DMS53 (cell line): ENCODE measurements at places on chromosomes 12 and 14.

GRCh38 chr14:55599250-55599879 lies 19.4 kb downstream of the KTN1 start:
- DNase-seq, result peak; percentile 93

DNA sequence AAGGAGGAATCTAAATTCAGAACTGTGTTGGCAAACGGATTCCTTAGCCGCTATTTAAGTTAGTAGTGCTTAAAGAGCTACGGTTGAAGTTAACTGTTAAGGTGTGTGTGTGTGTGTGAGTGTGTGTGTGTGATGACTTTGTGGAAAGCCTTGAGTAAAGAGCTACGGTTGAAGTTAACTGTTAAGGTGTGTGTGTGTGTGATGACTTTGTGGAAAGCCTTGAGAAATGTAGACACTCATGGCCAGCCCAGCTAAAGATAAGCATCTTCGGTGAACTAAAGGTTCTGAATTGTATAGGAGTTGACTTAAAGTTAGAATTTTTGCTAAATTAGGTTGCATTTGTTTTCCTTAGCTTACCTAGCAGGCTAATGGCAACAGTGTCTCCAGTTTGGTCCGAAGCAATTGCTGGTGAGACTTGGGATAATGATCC lies 1.4 kb downstream of the KTN1 start:
- no peak for DNase-seq

DNA sequence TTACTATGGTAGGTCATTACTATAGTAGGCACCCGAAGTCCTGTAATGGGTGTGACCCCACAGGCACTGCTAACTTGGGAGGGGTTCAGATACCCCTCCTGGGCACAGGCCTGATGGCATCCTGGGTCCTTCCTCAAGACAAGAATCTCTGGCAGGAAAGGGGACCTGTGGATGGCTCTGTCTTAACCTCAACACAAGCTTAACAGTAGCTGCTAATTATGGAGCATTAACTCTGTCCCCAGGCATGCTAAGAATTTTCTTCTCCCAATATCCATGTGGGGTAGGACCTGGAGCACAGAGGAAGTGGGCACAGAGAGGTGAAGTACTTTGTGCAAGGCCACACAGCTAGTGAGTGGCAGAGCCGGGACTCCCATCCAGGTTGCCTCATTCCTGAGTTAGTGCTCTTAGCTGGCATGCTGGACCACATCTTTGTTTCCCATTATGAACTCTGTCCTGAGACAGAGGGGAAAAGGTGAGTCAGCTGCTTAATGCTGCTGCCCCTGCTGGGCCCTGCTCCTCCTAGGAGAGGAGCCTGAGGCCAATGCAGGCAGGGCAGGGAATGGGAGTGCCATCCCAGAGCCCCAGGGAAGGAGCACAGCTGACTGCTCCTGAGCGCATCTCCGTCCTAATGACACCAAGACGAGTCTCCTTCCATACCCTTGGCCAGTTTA lies 32.1 kb downstream of the GALNT16 start:
- no peak for DNase-seq

- no peak for DNase-seq
Observed at GRCh38 chr12:15646581-15646980, 142.6 kb downstream of the EPS8 start.

- DNase-seq, result no peak
Observed at GRCh38 chr14:32622742-32623141, 293.6 kb downstream of the AKAP6 start.

DNA sequence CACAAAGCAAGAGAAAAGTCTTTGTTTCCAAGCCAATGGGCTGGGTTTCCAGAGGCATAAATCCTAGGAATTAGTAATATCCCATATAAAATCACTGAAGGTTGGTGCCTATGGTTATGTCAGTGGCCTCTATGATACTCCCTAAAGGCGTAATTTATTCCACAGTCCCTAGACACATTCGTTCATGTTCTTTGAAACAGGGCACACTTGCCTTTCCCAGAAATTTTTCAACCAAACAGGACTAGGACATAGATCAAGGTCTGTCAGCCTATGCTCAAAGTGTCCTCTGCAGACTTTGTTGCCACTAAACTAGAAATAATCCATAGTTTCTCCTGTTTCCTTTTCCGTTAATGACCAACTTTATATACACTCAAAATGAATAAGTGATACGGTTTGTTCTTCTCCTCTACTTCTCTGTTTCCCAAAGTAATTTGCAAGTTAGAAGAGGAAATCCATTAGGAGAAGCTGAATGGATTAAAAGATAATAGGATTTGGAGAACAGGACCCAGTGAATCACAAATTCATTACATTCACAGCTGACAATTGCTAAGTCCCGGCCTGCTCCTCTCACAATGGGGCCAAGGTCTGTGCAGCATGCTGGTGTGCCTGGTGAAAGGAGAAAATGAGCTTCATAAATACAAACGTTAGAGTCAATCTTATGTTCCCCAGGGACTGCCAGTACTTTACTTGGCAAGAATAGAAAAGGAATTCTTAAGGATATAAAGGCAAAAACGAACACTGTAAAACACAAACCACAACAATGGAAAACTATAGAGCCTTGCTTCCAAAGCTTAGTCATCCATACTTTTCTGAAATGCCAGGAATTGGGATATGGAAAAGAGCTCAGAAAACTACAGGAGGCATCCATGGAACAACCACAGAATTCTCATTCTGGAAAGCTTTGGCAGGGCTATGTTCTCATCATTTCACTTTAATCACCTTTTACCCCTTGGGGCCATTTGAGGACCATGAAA lies 966.2 kb downstream of the NRXN3 start:
- DNase-seq, result no peak

- no peak for DNase-seq
Observed at GRCh38 chr14:33812601-33813000, 138.3 kb downstream of the EGLN3 start.

DNA sequence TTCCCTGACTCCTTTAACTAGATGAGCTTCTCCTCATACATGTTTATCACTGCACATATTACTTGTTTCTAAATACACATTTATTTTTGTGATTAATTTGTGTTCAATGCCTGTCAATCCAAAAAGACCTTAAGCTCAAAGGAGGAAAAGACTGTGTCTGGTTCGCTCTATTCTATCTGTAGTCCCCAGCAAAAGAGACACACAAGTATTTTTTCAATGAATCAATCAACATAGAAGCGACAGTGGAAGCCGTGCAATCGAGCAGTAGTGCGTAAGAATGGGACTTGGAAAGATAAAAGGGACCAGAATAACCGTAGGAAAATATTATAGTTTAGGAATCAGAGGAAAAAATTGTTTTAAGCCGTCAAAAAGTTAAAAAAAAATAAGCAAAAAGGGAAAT lies 951 bp downstream of the WDHD1 start:
- DNase-seq, result no peak

- no peak for DNase-seq
Observed at GRCh38 chr14:64700894-64701293, 3.3 kb upstream of the PLEKHG3 start.

DNA sequence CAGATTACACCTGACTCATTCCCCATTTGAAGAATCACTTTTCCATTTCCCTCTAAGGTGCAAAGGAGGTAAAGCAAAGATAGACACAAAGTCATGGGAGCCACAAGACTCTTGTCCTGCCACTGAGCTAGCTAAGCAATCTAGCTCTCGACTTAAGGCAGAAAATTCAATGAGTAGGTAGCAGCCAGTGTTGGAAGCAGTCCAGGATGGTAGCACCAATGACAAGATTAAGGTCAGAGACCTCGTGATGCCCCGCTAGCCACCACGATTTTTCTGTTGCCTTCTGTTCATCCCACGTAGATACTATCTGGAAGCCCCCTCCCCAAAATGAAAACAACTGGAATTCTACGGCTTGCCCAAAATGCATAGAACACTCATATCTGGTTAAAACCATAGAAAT lies 1.4 kb downstream of the VAMP1 start:
- DNase-seq, result no peak

DNA sequence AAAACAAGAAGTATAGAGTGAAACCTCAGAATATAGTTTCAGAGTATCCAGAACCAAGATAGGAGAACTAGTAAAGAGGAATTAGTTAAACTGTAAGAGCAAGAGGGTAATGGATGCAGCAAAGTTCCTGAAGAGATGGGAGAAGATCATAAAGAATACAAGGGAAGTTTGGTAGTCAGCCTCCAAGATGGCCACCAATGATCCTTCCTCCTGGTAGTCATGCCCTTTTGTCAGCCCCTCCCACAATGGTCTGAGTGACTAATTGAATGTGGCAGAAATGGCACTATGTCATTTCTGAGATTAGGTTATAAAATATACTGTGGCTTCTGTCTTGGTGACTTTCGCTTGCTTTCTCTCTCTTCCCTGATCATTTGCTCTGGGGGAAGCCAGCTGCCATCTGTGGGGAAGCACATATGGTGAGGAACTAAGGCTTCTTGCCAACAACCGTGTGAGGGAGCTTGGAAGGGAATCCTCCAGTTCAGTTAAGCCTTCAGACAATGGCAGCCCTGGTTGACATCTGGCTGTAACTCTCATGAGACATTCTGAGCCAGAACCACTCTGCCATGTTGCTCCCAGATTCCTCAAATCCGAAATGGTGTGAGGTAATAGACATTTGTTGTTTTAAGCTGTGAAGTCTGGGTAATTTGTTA lies 55.3 kb upstream of the AMN1 start:
- DNase-seq, result peak; percentile 24

GRCh38 chr12:77847680-77848431 lies 17.2 kb downstream of the NAV3 start:
- DNase-seq, result peak; percentile 56

- no peak for DNase-seq
Observed at GRCh38 chr12:64531665-64532334, 78.5 kb upstream of the RASSF3 start.

DNA sequence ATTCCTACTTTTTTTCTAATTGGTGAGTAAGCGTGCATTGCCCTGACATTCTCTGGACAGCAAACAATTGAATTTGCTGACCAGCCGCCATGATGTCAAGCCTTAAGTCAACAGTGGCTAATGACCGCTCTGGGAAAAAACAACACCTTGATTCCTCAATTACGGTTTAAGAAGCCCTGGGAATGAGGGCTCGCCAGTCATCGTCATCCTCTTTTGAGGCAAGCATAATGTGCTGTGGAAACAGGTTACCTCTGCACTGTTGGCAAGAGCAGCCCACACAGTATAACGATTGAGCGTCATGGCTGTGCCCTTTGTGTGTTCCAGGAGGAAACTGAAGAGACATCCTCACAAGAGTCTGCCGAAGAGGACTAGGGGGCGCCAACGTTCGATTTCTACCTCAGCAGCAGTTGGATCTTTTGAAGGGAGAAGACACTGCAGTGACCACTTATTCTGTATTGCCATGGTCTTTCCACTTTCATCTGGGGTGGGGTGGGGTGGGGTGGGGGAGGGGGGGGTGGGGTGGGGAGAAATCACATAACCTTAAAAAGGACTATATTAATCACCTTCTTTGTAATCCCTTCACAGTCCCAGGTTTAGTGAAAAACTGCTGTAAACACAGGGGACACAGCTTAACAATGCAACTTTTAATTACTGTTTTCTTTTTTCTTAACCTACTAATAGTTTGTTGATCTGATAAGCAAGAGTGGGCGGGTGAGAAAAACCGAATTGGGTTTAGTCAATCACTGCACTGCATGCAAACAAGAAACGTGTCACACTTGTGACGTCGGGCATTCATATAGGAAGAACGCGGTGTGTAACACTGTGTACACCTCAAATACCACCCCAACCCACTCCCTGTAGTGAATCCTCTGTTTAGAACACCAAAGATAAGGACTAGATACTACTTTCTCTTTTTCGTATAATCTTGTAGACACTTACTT lies 138.9 kb downstream of the HMGA2 start:
- peak; percentile 75 for DNase-seq

DNA sequence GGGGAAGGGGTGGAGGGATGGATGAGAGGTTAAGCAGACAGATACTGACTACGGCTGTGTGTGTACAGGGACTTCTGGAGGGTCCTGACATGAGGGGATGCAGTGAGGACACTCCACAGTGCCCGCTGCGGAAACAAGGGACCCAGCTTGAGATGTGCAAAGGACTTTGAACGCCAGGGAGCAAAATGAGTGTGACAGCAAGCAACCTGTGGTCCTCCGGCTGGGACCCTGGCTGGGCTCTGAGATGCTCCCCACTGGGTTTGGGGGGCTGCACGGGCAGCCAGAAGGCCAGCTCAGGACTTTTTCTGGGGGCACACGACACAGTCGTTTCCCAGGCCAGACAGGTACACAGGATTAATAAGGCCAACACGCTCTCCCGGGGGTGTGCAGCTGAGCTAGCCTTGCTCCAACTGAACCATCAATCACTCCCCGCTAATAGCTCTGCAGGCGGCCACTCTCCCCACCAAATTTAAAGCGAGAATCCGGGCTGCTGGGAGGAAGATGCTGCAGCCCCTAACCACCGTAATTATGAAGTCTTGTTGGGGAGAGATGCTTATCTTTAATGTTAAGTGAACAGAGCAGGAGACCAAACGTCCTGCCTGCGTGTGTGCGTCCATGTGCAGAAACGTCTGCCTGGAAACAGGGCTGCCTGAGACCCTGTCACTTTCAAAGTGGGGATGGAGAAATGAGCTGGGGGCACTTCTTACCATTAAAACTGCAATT lies 51.6 kb upstream of the DLK1 start:
- DNase-seq, result no peak

DNA sequence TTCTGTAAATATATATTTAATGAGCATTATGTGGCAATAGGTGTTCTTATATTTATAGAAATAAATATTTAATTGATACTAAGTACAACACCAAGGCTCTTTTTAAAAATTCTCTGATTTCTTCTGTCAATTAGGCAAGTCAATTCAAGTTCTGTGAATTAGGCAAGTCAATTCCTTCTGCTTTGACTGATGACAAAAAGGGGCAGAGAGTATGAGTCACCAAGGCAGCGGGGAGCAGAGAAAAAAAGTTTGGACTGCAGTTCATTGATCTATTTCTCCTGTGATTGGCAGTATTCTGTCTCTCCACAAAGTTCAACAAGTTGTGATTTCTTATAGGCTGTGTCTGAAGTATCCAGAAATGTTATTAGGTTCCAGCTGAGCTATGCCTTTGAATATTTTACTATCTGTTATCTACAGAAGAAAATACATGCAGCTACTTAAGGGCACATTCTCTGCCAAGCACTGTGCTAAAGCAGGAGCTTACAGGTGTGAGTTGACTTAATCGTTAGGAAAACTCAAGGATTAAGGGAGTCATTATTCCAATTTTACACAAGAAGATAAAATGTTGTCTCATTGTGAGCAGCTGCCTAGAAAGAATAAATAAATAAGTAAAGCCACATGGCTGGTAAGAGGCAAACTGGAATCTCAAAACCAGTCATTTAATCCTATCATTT lies 206.4 kb upstream of the ALG10B start:
- no peak for DNase-seq

GRCh38 chr14:104820669-104821228 lies 19.8 kb downstream of the ZBTB42 start:
- DNase-seq, result peak; percentile 24
